ENCODE measurements at places on chromosomes 6 and 20.

GRCh38 chr20:36833275-36834020, 42.5 kb upstream of the TLDC2 start:
- no peak for DNase-seq

- DNase-seq = no peak
These were observed 199.4 kb downstream of the TFAP2A start for GRCh38 chr6:10215326-10216110.

DNA sequence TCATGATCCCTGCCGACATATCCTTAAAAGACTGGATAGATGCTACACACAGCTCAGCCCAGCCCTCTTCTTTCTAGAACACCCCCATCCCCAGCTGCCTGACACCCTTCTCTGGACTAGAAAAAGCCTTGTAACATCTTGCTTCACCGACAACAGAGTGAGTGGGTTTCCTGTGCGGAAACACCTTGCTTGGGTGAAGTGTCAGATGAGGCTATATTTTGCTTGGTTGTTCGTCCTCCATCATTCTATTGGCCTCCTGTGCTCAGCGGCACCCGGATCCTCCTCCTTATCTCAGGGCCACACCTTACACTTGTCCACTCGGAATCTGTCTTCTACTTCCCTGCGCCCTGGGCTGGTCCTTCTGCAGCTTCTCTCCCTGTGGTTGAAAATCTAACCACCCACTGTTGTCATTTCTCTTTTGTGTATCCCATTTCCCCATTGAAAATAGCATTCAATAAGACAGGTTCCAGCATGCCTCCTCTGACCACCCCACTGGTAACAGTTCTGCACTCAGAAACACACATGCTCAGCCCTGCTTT, 101.3 kb upstream of the MLN start:
- DNase-seq = no peak

DNA sequence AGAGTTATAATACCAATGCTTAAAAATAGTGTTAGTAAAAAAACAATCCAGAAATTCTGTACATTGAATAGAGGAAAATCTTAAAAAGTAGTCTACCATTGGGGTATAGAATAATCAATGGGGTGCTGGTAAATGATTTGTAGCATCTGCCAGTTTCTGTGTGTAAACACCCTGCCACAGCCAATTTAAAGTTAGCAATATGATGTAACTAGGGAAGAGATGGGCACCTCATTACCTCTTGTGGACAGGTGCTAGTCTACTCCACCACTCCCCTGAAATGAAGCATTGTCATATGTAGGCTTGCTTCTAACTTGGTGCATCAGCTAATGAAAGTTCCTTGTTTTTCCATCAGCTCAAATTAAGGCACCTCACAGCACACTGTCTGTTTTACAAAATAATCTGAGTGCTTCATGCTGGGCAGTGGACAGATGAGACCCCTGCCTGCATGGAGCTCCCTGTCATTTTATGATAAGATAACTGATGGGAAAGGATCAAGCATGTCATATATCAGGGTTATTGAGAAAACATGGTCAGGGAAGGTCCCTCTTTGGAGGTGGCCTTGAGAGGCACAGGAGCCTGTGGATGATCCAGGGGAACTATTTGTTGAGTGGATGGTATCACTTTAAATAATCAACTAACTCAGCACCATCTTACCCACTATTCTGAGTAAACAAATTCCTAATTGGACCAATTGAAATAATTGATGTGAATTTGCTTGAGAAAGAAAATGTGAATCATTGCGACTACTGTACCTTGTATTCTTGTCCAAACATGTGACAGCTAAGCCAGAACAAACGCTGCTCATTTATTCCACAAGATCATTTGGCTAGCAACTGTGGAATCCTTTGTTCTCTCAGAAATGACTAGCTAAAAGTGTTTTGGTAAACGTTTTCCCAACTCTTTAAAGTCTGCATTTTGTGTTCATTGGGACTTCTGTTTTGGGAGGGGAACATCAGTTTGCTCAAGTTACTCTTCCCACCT, 45.9 kb upstream of the CSE1L start:
- DNase-seq = no peak

DNA sequence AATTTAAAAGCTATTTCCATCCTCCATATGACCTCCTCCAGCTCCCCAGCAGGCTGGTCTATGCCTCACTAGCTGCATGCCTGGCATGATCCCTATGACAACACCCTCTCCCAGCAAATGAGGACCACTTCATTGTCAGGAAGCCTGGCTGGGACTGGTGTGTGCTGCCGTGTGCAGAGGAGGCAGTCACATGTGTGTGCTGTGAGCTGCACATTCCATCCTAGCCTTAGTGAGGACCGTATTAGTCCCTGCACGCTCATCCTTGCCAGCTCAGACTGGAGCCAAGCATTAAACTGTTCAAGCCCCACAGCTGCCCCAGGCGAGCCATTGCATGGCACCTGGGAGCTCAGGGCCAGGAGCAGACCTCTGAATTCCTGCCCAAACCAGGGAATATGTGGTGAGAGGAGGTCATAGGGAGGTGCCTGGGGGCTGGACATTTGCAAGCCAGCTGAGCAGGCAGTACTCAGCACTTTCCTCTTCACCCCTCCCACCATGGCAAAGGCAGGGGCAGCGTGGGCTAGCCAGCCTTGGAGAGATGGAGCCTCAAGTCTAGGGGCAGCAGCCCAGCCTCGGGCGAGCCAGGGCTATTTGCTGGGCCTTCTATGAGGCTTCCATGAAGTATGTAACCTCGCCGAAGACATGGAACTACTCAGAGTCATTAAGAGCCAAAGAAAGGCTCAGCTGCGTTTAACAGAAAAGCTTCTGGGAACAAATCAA, 8.7 kb upstream of the CCN5 start:
- DNase-seq = no peak

GRCh38 chr6:163263196-163263595, 151.3 kb upstream of the QKI start:
- peak; percentile 62 for DNase-seq

GRCh38 chr6:100001915-100002388, 7.9 kb upstream of the MCHR2 start:
- DNase-seq = peak; percentile 2

DNA sequence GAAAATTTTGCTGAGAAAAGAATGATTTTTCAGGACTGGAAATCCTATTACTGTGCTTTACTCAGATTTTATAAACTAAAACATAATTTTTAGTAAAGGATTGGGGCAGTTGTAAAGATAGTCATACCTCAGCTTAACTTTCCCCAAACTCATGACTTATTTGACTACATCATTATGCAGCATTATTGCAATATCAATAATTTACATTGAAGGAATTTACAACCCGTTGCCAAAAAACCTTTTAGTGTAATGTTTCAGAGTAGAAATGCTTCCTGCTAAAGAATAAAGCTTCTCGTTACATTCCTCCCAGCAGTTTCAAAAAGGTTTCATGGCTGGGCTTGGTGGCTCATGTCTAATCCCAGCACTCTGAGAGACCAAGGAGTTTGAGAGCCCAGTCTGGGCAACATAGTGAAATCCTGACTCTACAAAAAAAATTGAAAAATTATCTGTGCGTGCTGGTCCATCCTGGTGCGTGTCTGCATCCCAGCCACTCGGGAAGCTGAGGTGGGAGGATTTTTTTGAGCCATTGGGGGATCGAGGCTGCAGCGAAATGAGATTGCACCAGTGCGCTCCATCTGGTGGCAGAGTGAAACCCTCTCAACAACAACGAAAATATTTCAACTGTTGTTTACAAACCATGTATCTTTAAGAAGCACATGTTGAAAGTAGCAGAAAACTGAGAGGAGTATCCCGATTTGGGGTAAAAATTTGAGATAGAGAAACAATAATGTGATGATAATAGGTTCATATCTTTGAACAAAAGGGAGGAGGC, 4.4 kb downstream of the AMD1 start:
- DNase-seq = no peak

GRCh38 chr20:53809217-53809616, 215.6 kb upstream of the ZNF217 start:
- no peak for DNase-seq

GRCh38 chr6:6566766-6567165, 21.8 kb upstream of the LY86 start:
- no peak for DNase-seq

DNA sequence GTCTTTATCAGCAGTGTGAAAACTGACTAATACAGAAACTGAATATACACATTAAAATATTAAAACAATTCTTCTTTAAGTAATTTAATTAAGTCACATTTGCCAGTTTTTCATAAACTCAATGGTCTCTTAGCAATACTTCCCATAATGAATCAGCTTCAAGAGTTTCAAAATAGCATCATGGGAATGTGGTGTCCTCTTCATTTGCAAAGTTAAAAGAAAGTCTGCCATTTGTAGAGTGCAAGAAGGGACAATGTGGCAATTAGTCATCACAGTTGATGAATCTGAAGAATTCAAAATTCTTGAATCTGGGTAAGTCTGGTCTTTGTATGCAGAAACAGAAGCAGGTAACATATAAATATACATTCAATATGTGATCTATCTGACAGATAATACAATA, 38.7 kb downstream of the SYNE1 start:
- no peak for DNase-seq

DNA sequence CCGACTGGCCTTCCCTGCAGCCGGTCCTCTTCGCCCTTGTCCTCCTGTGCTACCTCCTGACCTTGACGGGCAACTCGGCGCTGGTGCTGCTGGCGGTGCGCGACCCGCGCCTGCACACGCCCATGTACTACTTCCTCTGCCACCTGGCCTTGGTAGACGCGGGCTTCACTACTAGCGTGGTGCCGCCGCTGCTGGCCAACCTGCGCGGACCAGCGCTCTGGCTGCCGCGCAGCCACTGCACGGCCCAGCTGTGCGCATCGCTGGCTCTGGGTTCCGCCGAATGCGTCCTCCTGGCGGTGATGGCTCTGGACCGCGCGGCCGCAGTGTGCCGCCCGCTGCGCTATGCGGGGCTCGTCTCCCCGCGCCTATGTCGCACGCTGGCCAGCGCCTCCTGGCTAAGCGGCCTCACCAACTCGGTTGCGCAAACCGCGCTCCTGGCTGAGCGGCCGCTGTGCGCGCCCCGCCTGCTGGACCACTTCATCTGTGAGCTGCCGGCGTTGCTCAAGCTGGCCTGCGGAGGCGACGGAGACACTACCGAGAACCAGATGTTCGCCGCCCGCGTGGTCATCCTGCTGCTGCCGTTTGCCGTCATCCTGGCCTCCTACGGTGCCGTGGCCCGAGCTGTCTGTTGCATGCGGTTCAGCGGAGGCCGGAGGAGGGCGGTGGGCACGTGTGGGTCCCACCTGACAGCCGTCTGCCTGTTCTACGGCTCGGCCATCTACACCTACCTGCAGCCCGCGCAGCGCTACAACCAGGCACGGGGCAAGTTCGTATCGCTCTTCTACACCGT, 6.1 kb downstream of the UBD start:
- peak; percentile 54 for DNase-seq

GRCh38 chr6:27111743-27112142, 135.8 kb upstream of the PRSS16 start:
- no peak for DNase-seq

GRCh38 chr6:64694356-64694755, 1012.7 kb downstream of the EYS start:
- DNase-seq = no peak

DNA sequence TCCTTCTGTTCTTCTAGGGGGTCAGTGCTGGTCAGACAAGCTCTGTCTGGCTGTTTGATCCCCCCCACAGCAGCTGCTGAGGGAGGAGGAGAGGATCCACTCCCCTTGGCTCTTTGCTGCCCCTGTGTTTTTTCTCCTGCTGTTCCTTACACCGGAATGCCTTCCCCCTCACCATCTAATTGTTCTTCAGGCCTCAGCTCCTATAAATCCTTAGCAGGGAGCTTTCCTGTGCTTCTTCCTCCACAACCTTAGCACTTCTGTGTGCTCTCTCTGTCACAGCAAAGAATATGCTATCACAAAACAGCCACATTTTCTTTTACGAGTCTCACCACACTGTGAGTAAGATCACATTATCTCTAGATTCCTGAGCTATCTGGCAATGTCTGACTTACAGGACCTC, 196.6 kb downstream of the OTOR start:
- DNase-seq = no peak

DNA sequence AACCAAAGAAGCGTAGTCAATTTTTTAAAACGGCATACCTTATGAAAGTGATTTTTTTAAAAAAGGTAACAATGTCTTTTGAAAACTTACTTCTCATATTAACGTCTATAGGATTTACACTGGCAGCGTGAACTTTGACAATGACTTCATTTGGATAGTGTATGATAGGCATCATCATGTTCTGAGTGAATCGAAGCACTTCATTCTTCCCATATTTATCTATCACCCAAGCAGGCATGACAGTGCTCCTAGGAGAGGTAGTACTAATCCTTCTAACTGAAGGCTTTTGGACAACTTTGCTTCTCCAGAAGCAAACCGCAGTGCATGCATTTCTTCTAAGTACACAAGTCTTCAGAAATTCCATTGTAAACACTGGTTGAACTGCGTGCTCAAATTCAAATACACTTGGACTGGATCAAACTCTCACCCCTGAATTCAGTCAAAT, 618 bp downstream of the RTN4IP1 start:
- no peak for DNase-seq

- DNase-seq = peak; percentile 69
These were observed 3.6 kb upstream of the MICA start for GRCh38 chr6:31399589-31400466.

- DNase-seq = no peak
These were observed 29.6 kb upstream of the TMEM244 start for GRCh38 chr6:129890701-129891100.

GRCh38 chr20:53312957-53313356, 280.7 kb downstream of the ZNF217 start:
- no peak for DNase-seq

DNA sequence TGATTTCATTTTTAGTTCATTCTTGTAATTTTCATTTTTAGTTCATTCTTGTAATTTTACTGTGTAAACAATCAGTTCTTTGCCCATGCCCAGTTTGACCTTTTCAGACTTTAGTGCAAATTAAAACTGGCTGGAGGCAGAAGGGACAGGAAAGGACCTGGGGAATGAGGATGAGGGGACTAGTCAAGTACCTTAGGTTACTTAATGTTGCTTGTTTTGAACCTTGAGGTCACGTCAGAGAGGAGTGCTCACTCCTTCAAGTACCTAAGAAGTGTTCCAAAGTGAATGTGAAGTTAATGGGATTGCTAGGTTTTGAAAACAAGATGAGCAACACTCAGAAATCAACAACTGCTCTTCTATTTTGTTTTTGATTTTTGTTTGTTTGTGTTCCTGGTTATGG, 82.5 kb downstream of the FOXO3 start:
- DNase-seq = no peak

GRCh38 chr6:157767775-157768156, 55.3 kb upstream of the SNX9 start:
- DNase-seq = no peak

Measured in occipital lobe (tissue), 3 donors.